ENCODE measurements at places on chromosomes 16 and 17. TPM values are rescaled to one million over a fixed set of nuclear protein-coding genes. Genes with fewer than 3 reads are reported as not detected.
A peak's percentile ranks its signal among the peaks of the same experiment; 100 is the strongest.

DNA sequence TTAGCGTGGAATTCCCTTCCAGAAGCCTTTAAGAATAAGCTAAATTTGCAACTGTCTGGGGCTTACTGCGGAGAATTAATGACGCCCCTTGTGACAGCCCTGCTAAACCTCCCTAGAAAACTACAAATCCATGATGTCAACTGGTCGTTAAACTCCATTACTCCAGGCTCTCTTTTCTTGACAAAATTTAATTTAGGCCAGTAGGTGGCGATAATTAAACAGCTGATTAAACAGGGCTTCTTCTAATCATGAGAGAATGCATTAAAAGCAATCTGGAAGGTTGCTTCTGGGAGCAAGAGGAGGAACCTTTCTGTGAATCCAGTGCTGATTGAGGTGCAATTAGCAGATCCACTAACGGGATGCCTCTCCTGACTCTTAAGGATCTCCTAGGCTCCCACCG is 8.1 kb upstream of the NLRP1 start:
- DNase-seq: no peak
- peaks cover 28% of the 10 kb centered on the region for H3K27me3 ChIP-seq
- H3K4me1 ChIP-seq: no peaks in the 10 kb centered on the region
- no peaks in the 10 kb centered on the region for H3K36me3 ChIP-seq

- DNase-seq: no peak
- H3K27me3 ChIP-seq: no peaks in the 10 kb centered on the region
- H3K4me3 ChIP-seq: no peak overlapping the region
Observed at GRCh38 chr17:54256401-54256929, 433.7 kb downstream of the KIF2B start.

- peak; percentile 66 for DNase-seq
- H3K36me3 ChIP-seq: no peaks in the 10 kb centered on the region
- H3K27ac ChIP-seq: peak overlapping the region; percentile 78
- H3K4me1 ChIP-seq: peaks cover 57% of the 10 kb centered on the region
Observed at GRCh38 chr17:50946891-50947781, 81.0 kb upstream of the TOB1 start.

DNA sequence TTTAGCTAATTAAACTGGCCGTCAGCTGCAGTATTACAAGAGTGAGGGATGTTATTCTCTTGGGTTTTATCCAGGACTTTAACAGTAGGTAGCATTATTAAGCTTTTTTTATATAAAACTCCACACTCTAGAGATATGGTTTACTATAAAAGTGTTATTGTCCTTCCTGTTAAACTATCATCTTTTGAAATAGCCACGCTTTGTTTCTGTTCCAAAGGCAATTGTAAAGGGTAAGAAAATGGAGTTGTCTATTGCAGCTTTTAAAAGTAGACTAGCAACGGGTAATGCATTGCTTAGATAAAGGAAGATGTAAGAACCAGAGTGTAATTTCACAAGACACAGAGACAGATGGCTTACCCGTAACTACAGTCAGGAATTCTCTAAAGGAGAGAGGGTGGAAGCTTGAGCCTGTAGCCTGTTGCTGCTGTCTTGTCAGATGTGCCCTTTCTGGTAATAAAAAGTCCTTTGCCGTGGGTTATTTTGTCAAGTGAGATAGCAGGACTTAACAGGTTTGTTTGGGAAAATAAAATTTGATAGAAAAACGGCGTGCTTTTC is 56.4 kb downstream of the WWOX start:
- no peaks in the 10 kb centered on the region for H3K27me3 ChIP-seq
- H3K4me1 ChIP-seq: no peaks in the 10 kb centered on the region
- no peak for DNase-seq
- H3K36me3 ChIP-seq: no peaks in the 10 kb centered on the region

DNA sequence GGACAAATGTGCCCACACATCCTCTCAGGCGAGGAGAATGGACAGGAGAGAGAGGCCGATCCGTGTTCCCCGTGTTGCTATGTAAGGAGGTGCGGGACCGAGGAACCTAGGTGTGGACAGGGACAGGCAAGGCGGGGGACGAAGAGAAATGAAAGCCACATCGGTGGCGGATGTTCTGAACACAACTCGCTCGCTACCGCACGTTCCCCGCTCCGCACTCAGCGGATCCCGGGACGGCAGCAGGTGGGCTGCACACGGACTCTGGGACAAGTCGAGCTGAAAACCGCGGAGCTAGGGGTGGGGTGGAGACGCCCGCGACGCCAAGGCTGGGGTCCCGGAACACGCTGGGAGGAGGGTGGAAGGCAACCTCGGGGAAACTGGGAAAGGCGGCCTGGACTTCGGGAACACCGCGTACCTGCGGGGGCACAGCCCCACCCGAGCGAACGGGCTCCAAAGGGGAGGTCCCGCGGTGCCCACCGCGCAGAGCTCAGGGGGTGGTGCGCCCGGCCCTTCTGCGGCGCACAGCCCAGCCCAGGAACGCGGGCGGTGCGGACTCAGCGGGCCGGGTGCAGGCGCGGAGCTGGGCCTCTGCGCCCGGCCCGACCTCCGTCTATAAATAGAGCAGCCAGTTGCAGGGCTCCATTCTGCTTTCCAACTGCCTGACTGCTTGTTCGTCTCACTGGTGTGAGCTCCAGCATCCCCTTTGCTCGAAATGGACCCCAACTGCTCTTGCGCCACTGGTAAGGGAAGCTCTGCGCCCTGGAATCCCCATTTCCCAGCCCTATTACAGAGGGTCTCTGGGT is at the start of gene MT1E:
Gene MT1E (plus strand): TSS at position 642 of the 803 bp plus-strand sequence. CDS start 71 bp downstream, at position 713.
- DNase-seq: peak; percentile 89
- H3K27me3 ChIP-seq: no peaks in the 10 kb centered on the region
- peak within 1 kb of the TSS; percentile 62 for H3K4me3 ChIP-seq
- H3K27ac ChIP-seq: peak within 1 kb of the TSS; percentile 90
- H3K4me1 ChIP-seq: peaks cover 28% of the 10 kb centered on the region

DNA sequence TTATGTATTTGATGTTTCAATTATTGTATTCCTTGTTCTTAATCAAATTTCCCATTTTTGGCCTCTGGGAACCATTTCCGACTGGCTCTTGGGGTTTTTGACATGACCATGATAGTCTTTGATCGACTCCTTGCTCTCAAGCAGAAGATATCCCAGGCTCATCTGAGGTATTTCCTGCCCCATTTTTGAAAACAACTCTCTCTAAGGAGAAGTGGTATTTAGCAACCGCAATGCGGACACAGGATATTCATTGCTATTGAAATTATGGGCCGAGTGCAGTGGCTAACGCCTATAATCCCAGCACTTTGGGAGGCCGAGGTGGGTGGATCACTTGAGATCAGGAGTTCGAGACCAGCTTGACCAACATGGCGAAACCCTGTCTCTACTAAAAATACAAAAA is 5.5 kb downstream of the TANGO6 start:
- no peak overlapping the region for H3K27ac ChIP-seq
- no peaks in the 10 kb centered on the region for H3K36me3 ChIP-seq
- H3K4me3 ChIP-seq: no peak overlapping the region

DNA sequence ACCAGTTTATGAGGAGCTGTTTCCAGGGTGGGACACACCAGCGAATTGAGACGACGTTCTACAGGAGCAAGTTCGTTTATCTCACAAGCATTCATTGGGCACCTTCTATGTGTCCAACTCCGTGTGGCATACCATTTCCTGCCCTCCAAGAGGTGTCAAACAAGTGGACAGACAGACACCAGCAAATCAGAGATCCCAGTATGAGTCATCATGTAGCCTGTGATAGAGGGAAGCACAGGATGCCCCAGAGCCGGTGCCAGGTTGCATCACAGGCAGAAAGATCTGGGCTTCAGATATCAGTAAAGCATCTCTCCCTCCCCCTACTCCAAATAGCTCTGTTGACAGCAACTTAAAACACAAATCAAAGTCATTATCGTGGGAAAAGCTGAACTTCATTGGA is 31.8 kb upstream of the MAF start:
- H3K27ac ChIP-seq: peak overlapping the region; percentile 76
- peaks cover 17% of the 10 kb centered on the region for H3K4me1 ChIP-seq
- H3K4me3 ChIP-seq: no peak overlapping the region
- no peaks in the 10 kb centered on the region for H3K27me3 ChIP-seq

DNA sequence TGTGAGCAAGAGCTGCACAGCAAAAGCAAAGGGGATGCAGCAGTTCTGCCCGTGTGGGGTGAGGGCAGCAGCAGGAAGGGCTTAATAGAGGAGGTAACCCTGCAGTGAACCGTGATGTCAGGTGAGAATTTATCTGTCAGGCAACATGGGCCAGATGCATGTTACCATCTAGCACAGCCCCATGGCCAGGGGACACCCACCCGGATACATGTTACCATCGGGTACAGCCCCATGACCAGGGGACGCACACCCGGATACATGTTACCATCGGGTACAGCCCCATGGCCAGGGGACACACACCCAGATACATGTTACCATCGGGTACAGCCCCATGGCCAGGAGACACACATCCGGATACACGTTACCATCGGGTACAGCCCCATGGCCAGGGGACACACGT is 99.4 kb downstream of the RBFOX3 start:
- no peak overlapping the region for H3K27ac ChIP-seq
- peaks cover 49% of the 10 kb centered on the region for H3K27me3 ChIP-seq
- no peaks in the 10 kb centered on the region for H3K36me3 ChIP-seq
- no peaks in the 10 kb centered on the region for H3K4me1 ChIP-seq

DNA sequence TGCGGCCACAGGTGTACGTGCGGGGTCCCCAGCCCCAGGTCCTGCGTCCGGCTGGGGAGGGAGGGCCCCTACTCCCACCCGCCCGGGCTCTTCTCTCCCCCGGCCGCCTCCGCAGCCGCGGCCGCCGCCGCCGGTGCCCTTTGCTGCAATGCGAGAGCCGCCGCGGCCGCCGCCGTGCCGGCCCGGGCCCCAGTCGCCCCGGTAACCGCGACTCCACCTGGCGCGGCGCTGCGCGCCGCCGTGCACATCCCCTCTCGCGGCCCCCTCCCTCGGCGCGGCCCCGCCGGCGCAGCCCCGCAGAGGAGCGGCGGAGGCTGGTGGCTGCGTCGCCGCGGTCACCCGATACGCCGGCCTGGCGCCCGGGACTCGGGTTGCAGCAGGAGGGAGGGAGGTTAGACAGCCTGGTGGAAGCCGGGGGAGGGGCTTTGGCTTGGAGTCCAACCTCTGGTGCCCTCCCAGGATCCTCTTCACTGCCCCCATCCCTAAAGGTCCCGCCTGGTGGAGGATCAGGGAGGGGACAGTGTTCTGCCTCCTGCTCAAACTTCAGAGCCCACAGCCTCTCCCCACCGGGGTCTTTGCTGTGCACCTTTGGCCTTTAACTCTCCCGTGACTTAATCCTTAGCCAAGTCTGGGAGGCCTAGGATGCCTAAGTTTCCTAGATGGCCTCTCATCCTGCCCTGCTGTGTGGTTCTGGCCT is 32.9 kb downstream of the SRCIN1 start:
- H3K4me3 ChIP-seq: peak overlapping the region; percentile 48
- H3K27me3 ChIP-seq: peaks cover 90% of the 10 kb centered on the region
- H3K27ac ChIP-seq: no peak overlapping the region
- H3K4me1 ChIP-seq: peaks cover 17% of the 10 kb centered on the region

DNA sequence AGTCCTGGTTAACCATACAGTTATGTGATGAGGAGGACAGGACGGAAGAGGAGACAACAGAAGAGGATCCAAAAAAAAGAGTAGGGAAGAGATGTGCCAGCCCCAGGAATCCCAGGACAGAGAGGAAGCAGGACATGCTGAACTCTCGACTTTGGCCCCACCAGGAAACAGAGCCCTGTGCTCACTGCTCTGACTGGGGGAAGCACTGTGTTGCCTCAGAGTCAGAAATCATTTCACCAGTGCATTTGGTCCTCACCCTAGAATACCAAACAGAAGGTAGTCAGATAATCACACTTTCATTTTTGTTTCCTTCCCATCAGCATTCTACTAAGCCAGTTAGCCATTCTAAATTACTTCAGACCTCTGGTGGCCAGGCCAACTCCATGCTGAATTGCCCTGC is 421.0 kb upstream of the CDH5 start:
- H3K27ac ChIP-seq: no peak overlapping the region
- H3K36me3 ChIP-seq: no peaks in the 10 kb centered on the region
- no peak overlapping the region for H3K4me3 ChIP-seq
- DNase-seq: no peak
- H3K27me3 ChIP-seq: no peaks in the 10 kb centered on the region
- no peaks in the 10 kb centered on the region for H3K4me1 ChIP-seq

- H3K4me3 ChIP-seq: no peak overlapping the region
- no peak for DNase-seq
- no peaks in the 10 kb centered on the region for H3K27me3 ChIP-seq
- H3K27ac ChIP-seq: no peak overlapping the region
- no peaks in the 10 kb centered on the region for H3K36me3 ChIP-seq
- H3K4me1 ChIP-seq: no peaks in the 10 kb centered on the region
Observed at GRCh38 chr16:6913566-6913965, 419.1 kb upstream of the RBFOX1 start.

The CDK3 gene
- 10.1 TPM for total RNA-seq

The HSPB9 gene
- not detected for total RNA-seq

The SDK2 gene
- 1.4 TPM for total RNA-seq

The PERCC1 gene
- 1.3 TPM for total RNA-seq

The TENT4B gene
- 15.7 TPM for total RNA-seq

The GALR2 gene
- 1.2 TPM for total RNA-seq

The VASN gene
- 10.8 TPM for total RNA-seq

The NOD2 gene
- total RNA-seq: 54.1 TPM

Data from suprapubic skin (tissue), 4 donors.